ENCODE measurements at places on chromosomes 13 and 19.

DNA sequence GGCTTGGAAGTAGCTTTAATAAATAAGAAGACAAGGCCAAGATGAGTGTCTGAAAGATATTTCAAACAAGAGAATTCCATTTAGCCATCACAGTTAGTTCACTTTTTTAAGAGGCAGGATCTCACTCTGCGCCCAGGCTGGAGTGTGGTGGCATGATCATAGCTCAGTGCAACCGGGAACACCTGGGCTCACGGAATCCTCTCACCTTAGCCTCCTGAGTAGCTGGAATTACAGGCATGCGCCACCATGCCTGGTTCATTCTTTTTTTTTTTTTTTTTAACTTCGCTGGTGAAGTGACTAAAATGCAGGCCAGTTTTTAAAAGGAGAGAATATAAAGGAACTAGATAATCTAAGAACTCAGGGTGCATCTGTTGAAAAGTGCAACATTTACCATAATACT, 200.3 kb downstream of the KCTD12 start:
- no peak for DNase-seq

DNA sequence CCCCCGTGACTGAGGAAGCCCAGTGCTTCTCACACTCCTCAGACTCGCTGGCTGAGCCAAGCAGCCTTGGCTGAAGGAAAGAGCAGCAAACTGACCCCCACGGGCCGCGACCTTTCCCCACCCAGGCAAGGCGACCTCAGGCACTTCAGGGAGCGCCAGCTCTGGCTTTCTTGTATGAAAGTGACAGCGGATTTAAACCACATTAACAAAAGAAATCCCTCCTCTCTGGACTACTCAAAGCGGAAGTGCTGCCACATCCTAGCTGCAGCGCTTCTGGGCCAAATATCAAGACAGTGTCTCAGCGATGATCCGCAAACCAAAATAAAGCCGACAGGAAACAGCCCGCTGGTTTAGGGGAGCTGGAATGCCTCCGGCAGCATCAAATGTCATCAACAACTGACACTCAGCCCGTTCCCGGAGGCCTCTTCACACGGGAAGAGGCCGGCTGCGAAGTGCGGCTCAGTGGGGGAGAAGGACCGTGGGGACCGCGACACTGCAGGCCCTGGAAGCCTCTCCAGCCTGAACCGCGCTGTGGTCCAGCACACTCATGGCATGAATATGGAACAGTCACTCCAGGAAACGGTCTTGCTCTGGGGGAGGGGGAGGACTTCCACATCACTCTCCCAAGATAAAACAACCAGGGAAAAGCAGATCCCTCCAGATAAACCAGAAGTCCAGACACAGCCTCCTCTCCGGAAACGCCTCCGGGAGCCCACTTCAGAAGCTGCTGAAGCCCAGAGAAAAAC, 1.4 kb downstream of the RASA3 start:
- DNase-seq: no peak

DNA sequence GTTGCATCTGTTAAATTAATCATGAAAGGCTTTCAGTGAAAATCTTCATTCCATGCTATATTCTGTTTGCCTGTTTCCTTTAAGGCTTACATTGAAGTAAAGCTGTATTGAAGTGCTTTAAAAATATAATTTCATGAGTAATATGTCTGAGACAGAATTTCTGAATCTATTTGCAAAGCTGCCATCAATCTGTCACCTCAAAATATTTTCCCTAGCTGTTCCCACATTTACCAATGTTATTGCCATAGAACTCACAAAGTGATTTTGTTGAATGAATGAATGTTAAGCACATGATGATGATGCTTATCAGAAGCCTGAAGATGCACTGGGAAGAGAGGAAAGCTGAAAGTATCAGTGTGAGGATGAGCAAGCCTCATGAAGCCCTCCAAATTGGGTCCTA, 115.8 kb downstream of the NHLRC3 start:
- DNase-seq: no peak

GRCh38 chr19:42140125-42140754, 8.0 kb upstream of the POU2F2 start:
- no peak for DNase-seq

GRCh38 chr19:48363500-48363809, 285 bp downstream of the TMEM143 start:
- no peak for DNase-seq

DNA sequence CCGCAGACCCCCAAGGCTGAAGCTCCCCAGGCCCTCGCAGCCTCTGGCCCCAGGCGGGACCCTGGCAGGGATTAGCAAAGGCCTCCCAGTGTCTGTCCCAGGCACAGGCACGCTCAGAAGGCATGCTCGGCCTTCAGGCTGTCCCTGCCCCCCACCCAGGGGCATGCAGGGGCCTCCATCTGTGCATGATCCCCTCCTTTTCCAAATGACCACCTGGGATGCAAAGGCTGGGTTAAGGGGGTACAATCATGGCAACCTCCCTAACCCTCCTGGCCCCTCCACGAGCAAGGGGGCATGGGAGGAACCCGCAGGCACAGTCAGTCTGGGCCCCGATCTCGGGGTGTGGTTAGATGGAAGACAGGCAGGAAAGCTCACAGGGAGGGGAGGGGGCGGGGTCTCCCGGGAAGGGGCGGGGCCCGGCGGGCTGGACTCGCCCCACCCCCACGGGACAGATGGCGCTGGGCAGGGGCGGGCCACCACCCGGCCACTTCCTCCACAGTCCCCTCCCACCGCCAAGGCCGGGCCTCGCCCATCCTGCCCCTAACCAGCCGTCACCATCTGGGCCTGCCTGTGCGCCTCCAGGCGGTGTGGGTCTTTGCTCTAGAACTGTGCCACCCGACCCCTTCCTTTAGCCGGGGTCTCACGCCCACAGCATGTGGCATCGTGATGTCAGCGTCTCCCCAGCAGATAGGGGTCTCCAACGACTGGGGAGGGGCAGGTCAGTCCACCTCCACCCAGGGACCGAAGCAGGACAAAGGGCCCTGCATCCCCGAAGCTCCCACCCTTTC, 7.0 kb upstream of the REXO1 start:
- peak; percentile 55 for DNase-seq

GRCh38 chr13:44819245-44819644, 170.0 kb downstream of the NUFIP1 start:
- no peak for DNase-seq

DNA sequence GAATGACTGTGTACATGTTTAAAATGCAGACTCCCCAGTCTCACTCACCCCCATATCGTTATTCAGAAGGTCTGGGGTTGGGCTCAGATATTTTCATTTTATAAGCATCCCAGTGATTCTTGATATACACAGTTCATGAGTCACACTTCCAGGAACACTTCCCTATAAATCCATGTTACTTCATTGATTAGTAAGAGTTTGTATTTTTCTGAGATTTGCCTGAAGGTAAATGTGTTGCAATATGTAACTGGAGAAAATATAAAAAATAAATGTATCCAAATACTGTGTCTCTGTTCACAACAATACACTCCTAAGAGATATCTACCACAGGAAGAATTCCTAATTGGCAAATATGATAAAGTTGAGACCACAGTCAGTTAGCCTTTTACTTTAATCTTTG, 6.6 kb upstream of the PDX1 start:
- no peak for DNase-seq

Measured in GM12864 (cell line).